ENCODE measurements at places on chromosomes 13 and 19.

DNA sequence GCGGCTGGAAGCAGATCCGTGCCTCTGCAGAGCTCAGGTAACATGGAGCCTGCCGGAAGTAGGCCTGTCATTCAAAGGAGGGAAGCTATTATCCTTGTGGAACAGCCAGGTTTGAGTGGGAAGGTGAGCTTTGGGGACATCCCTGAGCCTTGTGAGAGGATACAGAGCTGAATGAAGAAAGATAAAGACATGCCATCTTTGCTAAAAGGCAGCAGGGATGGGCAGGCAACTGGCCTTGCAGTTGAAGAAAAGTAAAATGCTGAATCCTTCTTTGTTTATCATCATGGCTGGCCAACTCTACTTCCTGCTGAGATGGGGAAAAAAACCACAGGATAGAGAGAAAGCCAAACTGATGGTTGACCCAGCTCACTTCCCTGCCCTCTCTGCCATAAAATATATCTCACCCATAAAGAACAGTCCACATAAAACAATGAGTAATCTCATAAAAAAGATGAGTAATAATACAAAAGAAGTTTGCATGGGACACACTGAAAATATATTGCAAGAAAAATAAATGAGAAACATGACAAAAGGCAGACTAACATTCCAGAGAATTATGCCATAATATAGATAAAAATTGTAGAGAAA lies 226.3 kb downstream of the DLEU7 start:
- no peak for DNase-seq

- no peak for DNase-seq
Observed at GRCh38 chr19:10829967-10830366, 6.0 kb downstream of the TMED1 start.

- no peak for DNase-seq
Observed at GRCh38 chr19:5232798-5233505, 107.7 kb downstream of the PTPRS start.

- DNase-seq = no peak
Observed at GRCh38 chr13:19158526-19159174, 23.0 kb downstream of the TUBA3C start.

DNA sequence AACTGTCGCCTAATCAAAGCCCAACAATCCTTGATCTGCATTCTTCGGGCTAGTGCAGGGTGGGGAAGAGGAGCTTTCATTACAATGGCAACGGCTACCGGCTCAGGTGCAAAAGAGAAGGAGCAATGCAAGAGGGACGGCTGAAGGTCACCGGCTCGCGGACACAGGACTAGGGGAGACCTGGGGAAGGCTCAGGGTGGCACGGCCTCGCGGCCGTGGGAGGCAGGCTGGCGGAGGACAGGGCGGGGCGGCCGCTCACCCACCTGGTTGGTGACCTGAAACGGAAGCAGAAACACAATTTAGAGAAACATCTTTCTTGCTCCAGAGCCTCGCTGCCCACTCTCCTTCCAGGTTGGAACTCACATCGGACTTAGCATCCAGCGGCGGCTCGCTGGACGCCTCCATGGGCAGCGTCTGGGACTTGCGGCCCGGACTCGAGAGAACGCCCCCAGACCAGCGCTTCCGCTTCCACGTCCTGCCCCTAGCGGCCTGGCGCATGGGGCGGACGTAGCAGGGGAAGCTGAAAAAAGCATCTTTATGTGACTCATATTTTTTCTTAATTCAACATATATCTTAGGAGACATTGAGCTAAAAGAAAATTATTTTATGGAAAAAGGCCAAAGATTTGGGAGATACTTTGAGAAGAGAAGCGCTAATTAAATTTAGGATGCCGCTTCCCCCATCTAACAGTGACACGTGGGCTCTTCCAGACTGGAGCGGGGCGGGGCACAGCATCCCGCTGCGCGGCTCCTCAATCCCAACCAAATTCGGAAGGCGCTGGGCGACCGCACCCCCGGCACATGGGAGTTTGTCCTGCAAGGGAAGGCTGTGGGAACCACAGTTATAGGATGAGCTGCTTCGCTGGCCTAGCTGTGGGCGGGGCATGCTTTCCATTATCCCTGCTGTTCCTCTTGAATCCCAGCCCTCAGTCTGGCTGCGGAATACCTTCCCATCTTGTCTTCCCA lies at the start of gene COMMD6:
COMMD6 (minus strand) TSS at position 441 of the 965 bp plus-strand sequence; CDS start at position 405, 36 bp downstream.
- peak; percentile 88 for DNase-seq

All from GM12865 (cell line).